H4 (cell line): ENCODE measurements at places on chromosomes 3 and 15. TPM values are rescaled to one million over a fixed set of nuclear protein-coding genes. Genes with fewer than 3 reads are reported as not detected.

GRCh38 chr15:40843261-40843884, 475 bp upstream of the SPINT1 start:
- no peak for DNase-seq

- DNase-seq: no peak
These were observed 90.8 kb upstream of the PFN2 start for GRCh38 chr3:150061288-150062024.

ADIPOQ gene
- total RNA-seq: not detected in 2 replicates

NMNAT3 gene
- not detected in 2 replicates for total RNA-seq

GRCh38 chr3:71262364-71263265, 320.9 kb downstream of the FOXP1 start:
- DNase-seq: no peak

SLC2A2 gene
- not detected in 2 replicates for total RNA-seq

DNA sequence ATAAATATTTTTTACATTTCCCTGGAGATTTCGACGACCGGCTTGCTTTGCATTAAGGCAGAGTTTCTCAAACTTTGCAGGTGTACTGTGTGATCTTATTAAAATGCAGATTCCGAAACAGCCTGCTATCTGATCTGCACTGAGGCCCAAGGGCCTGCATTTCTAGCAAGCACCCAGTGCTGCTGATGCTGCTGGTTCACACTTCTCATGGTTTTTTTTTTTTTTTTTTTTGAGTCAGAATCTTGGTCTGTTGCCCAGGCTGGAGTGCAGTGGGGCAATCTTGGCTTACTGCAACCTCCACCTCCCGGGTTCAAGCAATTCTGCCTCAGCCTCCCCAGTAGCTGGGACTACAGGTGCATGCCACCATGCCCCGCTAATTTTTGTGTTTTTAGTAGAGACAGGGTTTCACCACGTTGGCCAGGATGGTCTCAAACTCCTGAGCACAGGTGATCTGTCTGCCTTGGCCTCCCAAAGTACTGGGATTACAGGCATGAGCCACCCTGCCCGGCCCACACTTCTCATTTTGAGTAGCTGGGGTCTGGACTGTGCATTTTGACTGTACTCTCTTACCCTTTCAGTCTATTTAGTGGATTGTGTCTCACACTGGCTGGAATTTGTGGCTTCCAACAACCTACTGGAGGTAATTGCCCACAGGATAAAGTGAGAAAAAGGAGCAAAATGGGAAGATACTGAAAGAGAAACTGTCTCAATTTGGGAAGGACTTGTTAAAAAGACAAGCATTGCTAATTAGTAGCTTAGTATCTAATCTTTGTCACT, 94.1 kb downstream of the ITPR1 start:
- no peak for DNase-seq

MAP6D1 gene
- 1.0 TPM in 1 of 2 replicates, not detected in the other for total RNA-seq

DUOX1 gene
- total RNA-seq: not detected in 2 replicates

LRRN1 gene
- 1.6 and 1.9 TPM in 2 replicates for total RNA-seq

ISLR gene
- 0.06 TPM in 1 of 2 replicates, not detected in the other for total RNA-seq

GRCh38 chr15:90618330-90619125, 88.8 kb downstream of the CRTC3 start:
- DNase-seq: no peak

LAMB2 gene
- 40.7 and 43.8 TPM in 2 replicates for total RNA-seq

DNA sequence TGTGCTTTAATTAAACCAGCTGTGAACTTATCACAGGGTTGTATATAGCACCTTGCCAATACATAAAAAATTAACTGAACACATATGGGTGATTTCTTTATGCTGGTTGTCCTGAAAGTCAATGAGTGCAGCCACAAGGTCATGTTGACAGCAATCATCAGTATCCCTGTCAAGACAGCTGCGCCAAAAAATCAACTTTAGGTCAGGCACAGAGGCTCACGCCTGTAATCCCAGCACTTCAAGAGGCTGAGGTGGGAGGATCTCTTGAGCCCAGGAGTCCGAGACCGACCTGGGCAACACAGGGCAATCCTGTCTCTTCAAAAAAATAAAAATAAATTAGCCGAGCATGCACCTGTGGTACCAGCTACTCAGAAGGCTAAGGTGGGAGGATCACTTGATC, 707.3 kb downstream of the SI start:
- no peak for DNase-seq

IQCH gene
- total RNA-seq: 0.43 and 1.4 TPM in 2 replicates

CHRNA5 gene
- 27.0 and 39.4 TPM in 2 replicates for total RNA-seq

GASK1A gene
- 0.08 and 0.14 TPM in 2 replicates for total RNA-seq

SLC22A13 gene
- 0.10 TPM in 1 of 2 replicates, not detected in the other for total RNA-seq

PAK6 gene
- 2.4 TPM in 1 of 2 replicates, not detected in the other for total RNA-seq

DNA sequence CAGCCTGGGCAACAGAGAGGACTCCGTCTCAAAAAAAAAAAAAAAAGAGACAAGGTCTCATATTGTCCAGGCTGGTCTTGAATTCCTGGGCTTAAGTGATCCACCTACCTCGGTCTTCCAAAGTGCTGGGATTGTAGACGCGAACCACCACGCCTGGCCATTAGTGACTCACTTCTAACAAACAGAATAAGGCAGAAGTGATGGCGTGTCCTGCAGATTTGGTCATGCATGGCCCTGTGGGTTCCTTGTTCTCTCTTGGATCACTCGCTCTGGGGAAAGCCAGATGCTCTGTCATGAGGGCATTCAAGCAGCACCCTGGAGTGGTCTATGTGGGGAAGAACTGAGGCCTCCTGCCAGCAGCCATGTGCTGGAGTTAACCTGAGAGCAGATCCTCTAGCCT, 27.4 kb upstream of the TJP1 start:
- peak; percentile 84 for DNase-seq

DNA sequence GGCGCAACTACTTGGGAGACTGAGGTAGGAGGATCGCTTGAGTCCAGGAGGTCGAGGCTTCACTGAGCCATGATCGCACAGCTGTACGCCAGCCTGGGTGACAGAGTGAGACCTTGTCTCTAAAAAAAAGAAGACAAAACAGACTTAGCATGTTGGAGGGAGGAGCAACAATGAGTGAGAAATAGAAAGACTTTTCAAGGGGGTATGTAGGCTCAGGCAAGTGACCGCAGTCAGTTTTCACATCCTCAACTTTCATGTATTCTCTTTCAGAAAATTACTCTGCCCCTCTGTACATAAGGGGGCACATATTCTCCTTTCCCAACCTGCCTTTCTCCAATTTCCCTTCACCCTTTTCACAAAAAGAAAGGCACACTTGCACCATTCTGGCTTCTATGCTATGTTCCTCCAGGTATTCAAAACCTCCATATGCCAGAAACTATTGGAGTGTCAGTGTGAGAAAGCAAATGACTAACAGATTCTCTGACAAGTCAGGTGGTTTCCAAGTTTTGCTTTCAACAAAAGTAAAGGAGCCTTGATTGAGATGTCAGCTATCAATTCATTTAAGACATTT, 7.6 kb downstream of the NSUN3 start:
- DNase-seq: no peak

PHLDB2 gene
- total RNA-seq: 28.9 and 34.7 TPM in 2 replicates

GRCh38 chr15:57288926-57289580, 87.3 kb upstream of the CGNL1 start:
- DNase-seq: no peak

GRCh38 chr3:42658771-42659390, 5.4 kb downstream of the ZBTB47 start:
- DNase-seq: no peak

RGMA gene
- total RNA-seq: 0.29 and 0.72 TPM in 2 replicates

NPTN gene
- 178 and 199 TPM in 2 replicates for total RNA-seq

DNA sequence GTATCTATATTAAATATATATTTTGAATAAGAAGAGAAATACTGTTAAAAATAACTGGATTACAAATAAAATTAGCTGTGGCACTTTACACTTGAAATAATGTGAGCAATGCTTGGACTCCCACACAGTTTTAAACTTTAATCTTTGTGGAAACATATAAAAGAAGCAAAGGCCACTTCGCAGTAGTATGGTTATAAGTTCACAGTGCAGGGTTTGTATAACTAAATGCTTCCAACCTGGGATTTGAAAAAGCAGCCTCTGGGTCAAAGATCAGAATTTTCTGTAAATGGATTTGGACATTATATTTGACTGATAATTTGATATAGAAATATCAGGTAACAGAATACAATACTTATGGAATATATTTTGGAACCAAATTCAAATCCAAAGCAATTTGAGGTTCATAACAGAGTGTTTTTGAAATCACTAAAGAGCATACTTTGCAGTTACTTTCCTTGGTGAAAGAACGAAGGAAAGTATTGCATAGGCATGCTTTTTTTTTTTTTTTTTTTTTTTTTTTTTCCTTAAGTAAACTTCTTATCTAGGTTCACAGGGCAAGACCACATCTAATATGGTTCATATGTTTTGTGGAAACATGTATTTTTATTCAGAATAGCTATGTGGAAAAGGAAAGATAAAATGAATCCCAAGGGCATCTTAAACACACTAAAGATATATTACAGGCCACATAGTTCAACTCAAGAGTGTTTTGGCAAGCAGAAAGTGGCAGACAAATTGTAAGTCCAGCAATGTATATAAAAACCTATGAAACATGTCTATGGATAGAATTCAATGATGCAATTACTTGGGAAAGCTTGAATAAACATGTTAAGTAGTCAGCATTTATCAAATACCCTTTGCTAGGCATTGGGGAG, 47.1 kb upstream of the SGO1 start:
- DNase-seq: no peak

DNA sequence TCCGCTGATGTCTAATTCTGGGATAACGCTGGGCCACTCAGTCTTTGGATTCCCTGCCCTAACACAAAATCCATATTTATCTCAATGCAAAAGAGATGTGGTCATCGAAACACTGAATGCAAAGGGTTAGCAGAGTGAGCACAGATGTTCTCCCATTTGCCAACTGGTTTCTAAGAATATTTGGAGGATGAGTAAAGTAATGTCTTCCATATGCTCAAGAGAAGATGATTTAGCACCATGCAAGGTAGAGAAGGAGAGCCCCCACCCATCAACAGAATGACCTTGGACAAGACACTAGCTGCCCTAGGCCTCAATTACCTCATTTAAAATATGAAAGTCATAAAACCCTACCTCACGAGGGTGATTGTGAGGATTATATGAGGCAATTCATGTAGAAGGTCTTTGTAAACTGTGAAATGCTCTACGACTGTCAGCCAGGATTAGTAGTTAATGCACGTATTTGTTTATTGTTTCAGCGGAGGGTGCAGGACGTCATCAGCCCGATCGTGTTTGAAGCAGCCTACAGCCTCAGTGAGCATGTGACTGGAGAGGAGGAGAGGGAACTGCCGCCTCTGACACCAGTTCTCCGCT, 232.9 kb upstream of the CTDSPL start:
- peak; percentile 7 for DNase-seq

- no peak for DNase-seq
These were observed 521.9 kb upstream of the RGMA start for GRCh38 chr15:93610944-93611343.

DNA sequence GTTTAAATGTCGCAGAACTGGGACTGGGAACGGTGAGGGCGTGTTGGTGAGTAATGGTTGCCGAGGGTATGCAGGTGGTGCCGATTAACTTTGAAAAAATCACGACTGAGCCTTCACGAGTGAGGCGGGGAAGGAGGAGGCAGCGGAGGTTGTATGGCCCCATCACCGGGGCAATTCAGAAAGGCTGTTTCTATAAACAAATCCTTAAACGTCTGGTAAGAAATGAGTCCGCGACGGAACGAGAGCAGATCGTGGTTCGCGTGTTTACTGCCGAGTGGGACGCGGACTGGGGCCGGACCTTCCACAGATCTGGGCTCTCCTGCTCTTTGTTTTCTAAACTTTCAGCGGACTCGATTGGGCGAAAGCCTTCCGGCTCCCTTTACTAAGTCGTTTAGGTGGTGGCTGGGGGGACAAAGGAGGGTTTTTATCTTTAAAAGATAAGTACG, 2.7 kb downstream of the IGF1R start:
- DNase-seq: no peak

DNA sequence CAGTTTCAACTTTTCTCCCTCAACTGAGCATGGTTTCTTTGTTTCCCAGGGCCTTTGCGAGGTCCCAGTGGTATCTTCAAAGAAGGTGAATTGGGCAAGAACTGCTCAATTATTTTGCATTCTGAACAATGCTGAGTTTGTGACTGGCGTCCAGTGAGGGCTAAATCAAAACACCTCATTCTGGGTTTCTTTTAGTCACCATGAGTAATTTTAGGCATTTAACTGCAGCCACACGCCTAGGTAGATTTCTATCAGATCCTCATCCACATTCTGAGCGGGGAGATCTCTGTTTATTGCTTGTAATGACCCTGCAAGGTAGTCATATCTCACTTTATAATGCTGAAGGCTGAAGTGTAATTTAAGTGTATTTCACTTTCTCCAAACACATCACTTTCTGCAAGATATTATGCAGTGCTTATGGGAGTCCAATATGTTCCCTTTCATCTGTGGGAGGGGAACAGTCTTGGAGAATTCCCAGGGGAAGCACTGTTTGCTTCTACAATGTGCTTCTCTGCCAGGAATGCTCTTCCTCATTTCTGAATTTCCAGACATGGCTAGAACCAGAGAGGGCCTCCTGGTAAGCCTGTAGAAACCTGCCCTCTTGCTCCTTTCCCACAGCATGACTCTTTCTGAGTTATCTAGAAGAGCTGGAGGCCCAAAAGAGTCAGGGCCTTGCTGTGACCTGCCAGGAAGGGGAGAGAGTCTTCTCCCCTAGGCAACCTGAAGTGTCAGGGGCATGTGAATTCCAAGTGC, 91.7 kb downstream of the FRMD4B start:
- DNase-seq: no peak

DNA sequence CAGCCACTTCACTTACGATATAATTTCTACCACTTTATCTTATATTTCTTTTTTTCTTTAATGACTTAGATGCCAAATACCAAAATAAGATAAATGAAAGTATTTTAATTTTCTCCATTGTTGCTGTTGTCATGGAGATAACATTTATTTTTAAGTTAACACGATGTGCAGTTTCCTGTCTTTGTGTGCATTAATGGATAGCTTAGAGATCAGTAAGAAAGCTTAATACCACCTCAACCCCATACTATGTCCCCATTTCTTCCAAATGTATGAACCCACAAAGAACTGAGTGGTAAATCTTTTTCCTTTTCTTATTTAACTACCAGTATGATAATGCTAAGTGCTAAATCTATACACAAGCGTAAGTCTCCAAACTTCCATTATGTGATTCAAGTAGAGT, 17.1 kb downstream of the PCNP start:
- DNase-seq: no peak

ATP8B4 gene
- total RNA-seq: 0.04 and 0.41 TPM in 2 replicates

RETNLB gene
- total RNA-seq: not detected in 2 replicates

- DNase-seq: peak; percentile 69
These were observed 26.5 kb upstream of the CP start for GRCh38 chr3:149247929-149248691.

- peak; percentile 65 for DNase-seq
These were observed 32.9 kb upstream of the MBNL1 start for GRCh38 chr3:152235709-152236298.

GRCh38 chr3:134029734-134030378, at the start of gene SLCO2A1:
SLCO2A1 (minus strand) TSS chr3:134029925; CDS start chr3:134029802, 123 bp downstream.
- DNase-seq: no peak

- DNase-seq: no peak
These were observed 31.0 kb downstream of the CPA3 start for GRCh38 chr3:148896062-148896461.

DNA sequence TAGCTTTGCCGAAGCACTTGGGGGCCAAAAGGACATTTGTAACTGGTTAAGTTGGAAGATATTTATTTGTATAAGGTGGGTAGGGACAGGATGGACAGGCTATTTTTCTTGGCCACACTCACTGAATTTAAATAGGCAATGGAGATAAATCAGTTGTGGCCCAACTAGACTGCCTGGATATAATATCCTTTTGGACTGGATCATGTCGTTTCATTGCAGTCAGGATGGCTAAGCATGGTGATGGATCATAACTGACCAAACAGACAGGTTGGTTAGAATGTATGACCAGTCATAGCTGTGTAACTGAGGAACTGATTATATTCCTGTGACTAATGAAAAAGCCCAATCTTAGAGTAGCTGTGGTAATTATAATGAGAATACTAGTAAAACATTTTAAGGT, 284.0 kb downstream of the LPP start:
- DNase-seq: no peak

ATP13A5 gene
- 0.04 and 0.48 TPM in 2 replicates for total RNA-seq
